Activated naive CD4-positive, alpha-beta T cell treated with anti-CD3 and anti-CD28 coated beads, Interleukin-2, amount 50 U/mL, for 16 hours (primary cell): ENCODE measurements at places on chromosomes 1 and 21.

DNA sequence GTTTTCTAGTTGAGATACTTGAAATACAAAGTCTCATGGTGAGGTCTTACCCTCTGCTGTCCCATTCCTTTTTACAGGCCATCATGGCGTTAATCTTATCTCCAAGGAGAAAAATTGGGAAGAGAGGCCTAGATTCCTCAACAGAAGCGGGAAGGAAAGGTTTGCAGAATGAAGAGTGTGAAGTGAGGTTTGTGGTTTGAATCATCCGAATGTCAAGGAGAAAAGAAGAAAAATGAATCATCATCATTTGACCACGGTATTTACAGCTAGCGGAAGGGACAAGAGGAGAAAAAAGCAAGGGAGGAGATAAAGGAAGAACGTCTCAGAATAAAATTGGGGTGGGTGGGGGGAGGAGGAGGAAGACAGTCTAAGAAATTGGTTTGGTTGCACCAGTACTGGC lies 935 bp upstream of the COG2 start:
- no peak for DNase-seq

DNA sequence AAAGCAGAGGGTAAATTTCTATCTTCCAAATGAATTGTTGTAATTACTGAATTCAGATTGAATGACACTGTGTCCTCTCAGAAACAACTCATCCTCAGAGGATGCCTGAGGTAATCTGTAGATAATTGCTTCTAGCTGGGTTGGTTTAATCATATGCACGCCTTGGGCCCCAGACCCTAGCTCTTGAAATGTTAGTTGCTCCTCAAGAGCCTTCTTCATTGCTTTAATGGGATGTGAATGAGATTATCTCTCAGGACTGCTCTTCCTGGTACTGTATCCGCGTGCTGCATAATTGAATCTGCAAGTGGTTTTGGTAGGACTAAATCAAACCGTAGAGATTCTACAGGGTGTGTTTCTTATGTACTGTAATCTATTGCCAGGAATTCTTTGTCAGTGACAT lies 569.3 kb upstream of the NEGR1 start:
- DNase-seq, result no peak

DNA sequence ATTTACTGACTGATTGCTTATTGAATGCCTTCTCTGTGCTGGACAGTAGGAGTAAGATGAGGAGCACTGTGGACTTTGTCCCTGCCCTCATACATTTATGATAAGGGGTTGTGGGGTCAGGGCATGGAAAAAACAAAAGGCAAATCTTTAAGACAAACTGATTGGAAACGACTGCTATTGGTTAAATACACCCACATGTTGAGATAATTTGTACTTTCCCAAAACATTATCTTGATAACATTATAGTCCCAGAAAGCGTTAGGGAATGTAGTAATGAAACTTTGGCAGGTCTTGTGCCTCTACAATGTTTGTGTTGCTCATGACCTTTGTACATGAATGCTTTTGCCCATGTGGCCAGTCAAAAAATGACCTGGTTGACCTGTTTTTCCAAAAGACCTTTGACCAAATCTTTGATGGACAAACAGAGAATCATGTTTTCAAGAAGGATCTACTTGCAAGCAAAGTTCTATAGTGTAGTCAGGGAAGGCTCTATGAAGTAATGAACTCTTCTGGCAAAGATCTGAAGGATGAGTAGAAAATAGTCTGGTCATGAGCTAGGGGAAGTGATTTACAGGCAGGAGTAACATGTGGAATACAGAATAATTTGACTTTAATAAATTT lies 50.9 kb downstream of the LEPR start:
- DNase-seq, result no peak

DNA sequence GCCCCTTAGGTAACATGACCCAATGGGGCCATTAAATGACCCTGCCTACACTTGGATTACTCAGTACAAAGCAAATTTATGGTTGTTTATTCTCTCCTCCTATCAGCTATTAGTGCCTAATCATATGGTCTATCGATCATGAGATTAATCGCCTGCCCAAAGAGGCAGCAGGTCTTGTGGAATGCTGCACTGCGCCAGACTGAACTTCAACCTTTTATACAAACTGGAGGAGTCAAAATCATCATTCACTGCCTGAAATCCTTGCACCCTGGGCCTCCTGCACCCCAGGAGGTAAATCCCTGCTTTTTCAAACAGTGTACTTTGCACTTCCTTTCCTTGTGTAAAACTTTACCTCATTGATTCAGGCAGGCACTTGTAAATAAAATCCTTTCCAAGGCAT lies 69.7 kb downstream of the NFIA start:
- DNase-seq, result no peak

GRCh38 chr1:74057719-74058118 lies 140.3 kb downstream of the LRRIQ3 start:
- DNase-seq, result no peak

GRCh38 chr1:15154480-15155036 lies 1.0 kb downstream of the TMEM51 start:
- no peak for DNase-seq

DNA sequence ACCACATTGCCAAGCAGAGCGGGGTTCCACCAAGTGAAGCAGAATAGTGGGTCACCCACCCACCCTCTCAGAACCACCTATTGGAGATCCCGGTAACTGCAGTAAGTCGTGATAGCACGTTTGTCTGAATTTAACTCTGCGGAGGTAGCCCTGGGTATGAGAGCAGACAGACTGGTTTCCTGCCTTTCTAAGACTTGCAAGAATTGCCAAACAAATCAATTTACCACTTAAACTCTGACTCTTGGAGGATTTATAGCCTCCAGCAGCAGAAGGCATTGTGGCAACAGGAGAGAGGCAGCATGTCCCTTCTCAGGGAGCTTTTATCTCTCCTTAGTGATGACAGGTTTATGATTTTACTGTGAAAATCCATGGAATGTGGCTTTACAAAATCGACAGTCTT lies 287.9 kb upstream of the FMN2 start:
- DNase-seq, result no peak

DNA sequence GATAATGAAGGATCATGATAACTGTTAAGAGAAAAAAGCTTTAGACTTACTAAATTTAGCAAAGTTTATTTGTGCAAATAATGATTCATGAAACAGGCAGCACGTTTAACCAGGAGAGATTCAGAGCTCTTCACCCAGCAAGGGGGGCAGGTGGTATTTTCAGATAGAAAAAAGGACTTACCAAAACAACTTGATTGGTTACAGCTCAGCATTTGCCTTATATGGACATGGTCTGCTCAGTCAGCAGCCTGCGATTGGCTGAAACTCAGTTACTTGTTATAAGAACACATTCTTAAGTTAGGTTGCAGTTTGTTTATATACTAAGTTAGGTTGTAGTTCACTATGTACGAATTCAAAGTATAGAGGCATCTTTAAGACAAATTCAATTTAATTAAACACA lies 165.6 kb downstream of the DUSP10 start:
- no peak for DNase-seq

DNA sequence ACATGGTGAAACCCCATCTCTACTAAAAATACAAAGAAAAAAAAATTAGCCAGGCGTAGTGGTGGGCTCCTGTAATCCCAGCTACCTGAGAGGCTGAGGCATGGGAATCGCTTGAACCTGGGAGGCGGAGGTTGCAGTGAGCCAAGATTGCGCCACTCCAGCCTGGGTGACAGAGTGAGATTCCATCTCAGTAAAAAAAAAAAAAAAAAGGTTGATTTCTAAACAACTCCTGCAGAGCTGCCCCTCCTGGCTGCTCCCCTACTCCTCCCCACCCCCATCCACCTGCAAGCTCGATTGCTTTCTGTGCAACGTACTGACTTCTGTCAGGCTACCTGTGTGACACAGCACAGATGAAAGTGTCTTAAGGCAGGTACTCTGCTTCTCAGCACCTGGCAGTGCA lies 13.3 kb downstream of the ETV3L start:
- no peak for DNase-seq

DNA sequence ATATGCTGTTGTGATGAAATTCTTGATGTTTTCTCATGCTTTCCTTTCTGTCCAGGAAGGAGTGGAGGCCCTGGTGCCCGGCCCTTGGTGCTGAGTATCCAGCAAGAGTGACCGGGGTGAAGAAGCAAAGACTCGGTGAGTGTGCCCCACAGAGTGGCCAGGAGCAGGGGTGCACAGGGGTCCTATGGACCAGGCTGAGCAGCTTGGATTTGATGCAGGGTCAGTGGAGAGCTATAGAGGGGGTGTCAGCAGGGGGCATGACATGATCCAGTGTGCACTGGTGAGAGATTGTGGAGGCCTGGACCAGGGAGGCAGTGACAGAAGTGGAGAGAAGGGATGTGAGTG lies 7.4 kb downstream of the PTPRF start:
- DNase-seq, result no peak

- no peak for DNase-seq
Measured at GRCh38 chr1:206896261-206896660, 982 bp upstream of the IL24 start.

DNA sequence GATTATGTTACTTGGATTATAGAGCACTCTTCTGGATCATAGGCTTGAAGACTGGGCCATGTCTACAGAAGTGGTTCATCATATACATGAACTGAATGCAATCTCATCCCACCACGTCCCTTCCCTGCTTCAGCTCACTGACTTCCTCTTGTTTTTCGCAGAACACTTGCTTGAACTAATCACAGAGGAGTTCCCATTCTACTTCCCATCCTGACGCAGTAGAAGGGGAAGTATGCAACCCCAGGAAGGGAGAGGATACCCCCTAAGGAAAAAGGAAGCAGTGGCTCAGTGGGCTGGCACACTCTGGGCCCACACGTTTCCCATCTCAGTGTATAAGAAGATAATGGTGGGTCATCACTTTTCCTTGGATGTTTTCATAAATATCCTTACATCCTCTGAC lies 36.2 kb downstream of the CASQ2 start:
- no peak for DNase-seq

DNA sequence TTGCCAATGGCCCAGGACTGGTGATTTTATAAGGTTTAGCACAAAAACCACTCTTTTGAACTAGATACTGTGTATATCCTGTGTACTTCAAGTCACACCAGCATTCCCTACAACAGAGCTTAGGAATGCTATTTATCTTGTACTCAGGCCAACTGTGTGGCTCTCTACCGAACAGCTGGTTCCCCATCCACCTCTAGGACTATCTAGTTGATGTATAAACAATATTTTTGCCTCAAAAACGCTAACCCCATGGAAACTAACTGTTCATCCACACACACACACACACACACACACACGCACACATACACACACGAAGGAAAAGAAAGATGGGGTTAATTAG lies 28.7 kb upstream of the SLC45A3 start:
- DNase-seq, result no peak

DNA sequence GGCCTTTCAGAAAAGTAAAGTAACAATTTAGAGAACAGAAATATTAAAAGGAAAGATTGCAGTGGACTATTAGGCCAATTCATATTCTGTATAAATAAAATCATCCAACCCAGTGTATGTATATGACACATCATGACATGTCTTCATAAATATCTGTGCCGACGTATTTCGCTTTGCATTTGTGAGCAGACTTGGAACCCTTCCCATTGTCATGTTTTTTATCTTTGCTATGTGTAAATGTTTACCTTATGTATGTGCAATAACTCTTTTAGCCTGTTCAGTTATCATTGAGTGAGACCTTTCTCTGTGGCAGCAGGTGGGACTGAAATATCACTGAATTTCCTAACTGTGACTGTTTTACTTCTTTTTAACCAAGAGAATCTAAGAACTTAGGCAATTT lies 58.0 kb upstream of the FAM3B start:
- DNase-seq, result no peak

- DNase-seq, result no peak
Measured at GRCh38 chr1:37562984-37563383, 6.2 kb downstream of the DNALI1 start.

DNA sequence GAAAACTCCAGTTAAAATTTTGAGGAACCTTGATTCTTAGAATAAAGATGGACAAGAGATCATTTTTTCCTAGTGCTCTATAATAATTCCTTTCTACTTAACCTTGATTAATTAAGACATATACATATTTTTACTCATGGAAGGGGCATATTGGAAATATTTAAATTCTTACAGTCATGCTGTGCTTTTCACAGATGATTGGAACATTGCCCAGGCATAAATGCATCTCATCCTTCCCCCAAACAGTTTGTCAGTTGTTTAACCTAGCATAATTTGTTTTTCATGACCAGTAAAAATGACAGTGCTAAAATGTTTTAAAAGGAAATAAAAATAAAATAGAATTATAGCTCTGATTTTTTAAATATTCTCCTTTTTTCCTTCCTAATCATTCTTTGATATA lies 140.0 kb downstream of the DNM3 start:
- no peak for DNase-seq

- DNase-seq, result no peak
Measured at GRCh38 chr21:42239973-42240372, 21.0 kb downstream of the ABCG1 start.
